ENCODE measurements at places on chromosomes 4 and X.
A peak's percentile ranks its signal among the peaks of the same experiment; 100 is the strongest.

GRCh38 chr4:112973750-112974251, 75.7 kb upstream of the ANK2 start:
- DNase-seq, result no peak

DNA sequence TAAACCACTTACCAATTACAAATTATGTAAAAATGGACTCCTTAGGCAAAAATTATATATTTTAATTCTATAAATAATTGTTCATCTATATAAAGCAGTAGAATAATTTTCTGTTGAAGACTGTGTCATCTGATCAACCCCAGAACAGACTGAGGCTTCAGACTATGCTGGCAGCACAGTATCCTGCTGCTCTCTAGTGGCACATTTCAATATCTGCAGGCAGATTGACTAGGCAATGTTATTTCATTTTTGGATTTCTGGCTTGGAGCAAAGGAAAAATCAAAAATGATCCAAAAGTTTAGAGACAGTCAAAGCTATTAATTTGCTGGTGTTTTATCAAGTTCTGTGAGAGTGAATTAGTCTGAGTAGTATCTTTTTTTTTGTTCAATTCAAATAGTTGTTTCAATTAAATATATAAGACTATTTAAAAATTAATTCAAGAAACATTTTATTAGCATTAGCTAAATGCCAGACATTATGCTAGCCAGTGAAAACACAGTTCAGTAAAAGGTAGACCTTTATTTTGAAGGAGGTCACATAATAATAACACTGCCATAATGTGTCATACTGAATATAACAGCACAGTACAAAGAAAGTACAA, 21.3 kb upstream of the SULT1E1 start:
- no peak for DNase-seq

GRCh38 chr4:82644734-82645126, 82.9 kb upstream of the TMEM150C start:
- DNase-seq, result no peak

- DNase-seq, result no peak
These were observed 9.0 kb downstream of the PDGFC start for GRCh38 chr4:156962528-156962974.

- no peak for DNase-seq
These were observed 255.6 kb downstream of the ASMT start for GRCh38 chrX:1870421-1870820.

DNA sequence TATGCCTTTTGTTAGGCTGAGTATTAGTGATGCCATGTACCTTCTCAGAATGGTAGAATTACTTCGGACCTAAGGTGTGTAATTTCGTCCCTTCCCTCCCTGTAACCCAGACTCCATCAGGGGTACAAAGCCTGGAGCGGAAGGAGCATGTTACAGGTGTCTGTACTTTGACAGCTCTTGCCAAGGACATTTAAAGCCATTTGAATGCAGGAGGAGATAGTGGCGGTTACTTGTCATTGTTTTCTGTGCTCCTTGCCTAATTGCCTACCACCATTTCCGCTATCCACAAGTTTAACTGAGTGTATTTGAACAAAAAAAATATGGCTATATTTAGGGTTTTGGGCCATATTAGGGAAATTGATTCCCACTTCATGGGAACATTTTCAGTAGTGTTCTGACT, 1.8 kb downstream of the FNIP2 start:
- no peak for DNase-seq

DNA sequence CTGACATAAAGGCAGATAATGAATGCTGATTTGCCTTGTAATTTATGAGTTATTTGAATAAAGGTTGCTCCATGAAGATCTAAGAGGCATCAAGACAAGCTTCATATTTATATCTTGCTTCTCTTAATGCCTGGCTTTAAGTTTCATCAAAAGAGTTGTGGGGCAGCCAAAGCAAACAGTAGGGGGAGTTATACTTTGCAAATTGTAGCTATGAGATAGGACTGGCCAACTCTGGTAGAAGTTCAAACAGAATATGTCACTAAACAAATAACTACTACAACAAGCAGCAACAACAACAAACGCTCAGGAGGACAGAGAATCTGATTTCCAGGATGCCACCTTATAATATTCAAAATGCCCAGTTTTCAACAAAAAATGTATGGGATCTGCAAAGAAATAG, 69.1 kb upstream of the PLAC1 start:
- DNase-seq, result no peak

DNA sequence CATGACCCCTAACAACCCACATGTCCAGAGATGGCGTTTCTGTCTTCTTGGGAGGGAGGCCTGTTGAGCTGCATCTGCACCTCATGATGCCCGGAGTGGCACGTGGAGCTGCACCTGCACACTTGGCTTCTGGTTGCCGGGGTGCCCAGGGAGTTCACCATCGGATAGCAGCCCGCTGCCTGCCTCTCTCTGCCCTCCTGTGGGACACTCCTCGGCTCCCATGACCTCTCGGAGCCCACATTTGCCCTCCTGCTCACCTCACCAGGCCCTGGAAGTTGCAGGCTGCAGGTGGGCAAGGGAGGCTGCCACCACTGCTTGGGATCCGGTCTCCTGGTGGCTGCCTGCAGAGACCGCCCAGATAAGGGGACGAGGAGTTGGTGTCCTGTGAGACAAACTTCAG, 74.1 kb downstream of the TRAPPC11 start:
- no peak for DNase-seq

DNA sequence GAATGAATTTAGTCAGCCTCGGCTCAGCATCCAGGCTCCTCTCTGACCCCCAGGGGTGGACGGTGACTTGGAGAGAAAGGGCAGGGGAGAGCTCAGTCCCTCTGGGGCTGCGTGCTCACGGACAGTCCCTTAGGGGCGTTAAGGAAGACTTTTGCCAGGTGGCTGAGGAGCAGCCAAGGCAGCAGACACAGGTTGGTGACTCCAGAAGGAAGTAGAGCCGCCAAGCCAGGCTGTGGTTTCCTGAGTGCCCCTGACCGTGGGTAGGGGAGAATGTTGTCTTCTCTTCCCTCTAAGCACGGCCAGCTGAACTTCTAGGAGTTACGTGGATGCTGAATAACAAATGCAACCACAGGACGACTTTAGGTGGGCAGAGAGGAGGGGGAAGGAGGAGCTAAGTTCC, 91.0 kb upstream of the MTM1 start:
- no peak for DNase-seq

GRCh38 chrX:16100673-16101072, 22.7 kb upstream of the GRPR start:
- DNase-seq, result no peak

DNA sequence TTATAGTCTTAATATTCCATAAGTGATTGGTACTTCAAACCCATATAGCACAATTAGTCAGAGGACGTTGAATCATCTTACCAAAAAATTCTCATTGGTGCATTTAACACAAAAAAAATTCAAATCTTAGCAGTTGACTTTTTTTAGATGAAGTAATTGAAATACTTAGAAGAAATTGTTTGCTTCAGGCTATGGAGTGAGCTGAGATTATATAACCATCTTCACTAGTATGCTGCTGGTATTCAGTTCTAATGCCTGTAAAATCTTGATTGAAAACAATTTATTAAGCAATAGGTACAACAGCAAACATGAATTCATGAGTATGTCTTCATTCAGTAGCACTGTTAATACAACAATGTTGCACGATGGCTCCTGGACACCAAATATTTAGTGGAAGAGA, 250.0 kb downstream of the GPM6A start:
- DNase-seq, result no peak

DNA sequence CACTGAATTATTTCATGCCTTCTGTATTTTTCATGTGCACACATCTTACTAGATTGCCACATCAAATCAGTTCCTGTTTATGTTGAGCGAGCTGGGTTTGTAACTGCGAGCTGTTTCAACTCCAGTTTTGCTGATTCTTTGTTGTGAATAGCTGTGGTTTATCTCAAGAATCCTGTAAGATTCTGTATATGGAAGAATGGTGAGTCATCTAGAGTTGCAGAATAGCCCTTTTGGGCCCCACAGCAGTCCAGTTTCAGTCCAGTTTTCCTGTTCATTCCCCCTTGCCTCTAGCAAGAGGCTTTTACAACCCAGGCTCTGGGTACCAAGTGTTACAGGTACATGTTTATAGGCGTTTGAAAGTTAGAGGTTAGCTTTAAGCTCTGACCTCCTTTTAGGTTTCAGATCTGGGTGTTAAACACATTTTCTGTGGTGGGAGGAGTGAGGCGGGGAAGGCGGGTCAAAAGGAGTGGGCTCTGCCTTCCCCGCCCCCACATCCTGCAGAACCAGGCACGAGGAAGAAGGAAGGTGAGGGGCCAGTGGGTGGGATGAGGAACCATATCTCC, 32.7 kb downstream of the TBC1D14 start:
- peak; percentile 19 for DNase-seq

- no peak for DNase-seq
These were observed 270.8 kb downstream of the PTTG2 start for GRCh38 chr4:38230821-38231563.

DNA sequence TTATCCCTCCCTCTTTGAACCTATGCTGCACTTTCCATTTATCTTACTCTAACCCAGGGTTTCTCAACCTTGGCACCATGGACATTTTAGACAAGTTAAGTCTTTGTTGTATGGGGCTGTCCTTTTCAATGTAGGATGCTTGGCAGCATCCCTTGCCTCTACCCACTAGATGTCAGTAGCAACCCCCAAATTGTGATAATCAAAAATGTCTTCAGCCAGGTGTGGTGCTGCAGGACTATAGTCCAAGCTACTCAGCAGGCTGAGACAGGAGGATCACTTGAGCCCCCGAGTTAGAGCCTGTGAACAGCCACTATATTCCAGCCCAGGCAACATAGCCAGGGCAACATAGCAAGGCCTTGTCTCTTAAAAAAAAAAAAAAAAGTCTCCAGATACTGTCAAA, 7.0 kb downstream of the LRCH2 start:
- no peak for DNase-seq

DNA sequence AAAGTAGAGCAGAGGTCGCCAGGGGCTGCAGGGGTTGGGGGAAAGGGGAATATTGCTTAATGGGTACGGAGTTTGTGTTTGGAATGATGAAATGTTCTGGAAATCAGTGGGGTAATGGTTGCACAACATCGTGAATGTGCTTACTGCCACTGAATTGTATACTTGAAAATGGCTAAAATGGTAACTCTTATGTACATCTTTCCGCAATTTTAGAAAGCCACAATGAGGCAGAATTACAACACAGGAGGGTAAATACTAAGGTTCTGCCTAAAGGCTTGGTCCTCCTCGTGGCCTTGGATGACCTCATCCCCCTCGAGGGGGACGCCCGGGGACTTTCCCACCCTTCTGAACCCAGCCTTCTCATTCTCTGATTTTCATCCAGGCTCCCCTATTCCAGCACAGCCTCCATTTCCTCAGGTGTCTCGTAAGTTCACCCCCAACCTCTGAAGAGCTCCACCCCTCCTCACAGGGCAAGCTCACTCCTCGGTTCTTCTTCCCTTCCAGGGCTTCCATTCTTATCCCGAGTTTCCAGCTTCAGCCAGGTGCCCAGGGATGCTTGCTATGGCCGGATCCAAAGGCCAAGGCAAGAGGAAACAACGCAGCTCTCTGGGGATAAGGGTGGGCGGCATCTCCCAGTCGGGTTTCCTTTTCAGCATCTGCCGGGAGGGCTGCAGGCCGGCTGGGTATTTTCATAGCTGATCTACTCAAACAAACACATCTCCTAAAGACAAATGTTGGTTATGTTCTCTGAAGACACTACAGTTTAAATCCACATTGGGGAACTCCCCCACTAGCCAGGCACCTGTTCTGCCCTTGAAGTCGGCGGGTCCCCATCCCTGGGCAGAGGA, 71.3 kb upstream of the ACSL1 start:
- no peak for DNase-seq

- DNase-seq, result no peak
These were observed 32.3 kb downstream of the SH3RF1 start for GRCh38 chr4:169238445-169238844.

GRCh38 chr4:159922119-159922518, 819.2 kb downstream of the RAPGEF2 start:
- no peak for DNase-seq

GRCh38 chrX:112760697-112761096, 79.9 kb downstream of the AMOT start:
- DNase-seq, result no peak

GRCh38 chr4:8191136-8191747, 7.8 kb upstream of the SH3TC1 start:
- no peak for DNase-seq

DNA sequence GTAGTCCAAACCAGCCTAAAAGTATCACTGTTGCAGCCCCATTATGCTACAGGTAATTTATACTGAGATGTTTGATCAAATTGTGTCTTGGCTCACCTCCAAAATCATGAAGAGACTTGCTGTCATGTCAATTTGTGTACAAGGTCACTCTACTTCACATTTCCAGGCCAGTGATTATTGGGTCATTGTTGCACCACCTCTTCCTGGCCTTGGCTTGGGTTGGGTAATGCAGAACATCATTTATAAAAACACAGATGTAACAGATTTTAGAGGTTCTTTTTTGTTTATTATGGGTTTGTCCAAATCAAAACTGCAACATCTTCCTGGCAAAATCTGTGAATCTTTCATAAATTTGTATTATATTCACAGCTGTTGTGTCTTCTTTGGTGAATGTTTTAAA, 459.5 kb downstream of the ANKRD50 start:
- DNase-seq, result no peak

DNA sequence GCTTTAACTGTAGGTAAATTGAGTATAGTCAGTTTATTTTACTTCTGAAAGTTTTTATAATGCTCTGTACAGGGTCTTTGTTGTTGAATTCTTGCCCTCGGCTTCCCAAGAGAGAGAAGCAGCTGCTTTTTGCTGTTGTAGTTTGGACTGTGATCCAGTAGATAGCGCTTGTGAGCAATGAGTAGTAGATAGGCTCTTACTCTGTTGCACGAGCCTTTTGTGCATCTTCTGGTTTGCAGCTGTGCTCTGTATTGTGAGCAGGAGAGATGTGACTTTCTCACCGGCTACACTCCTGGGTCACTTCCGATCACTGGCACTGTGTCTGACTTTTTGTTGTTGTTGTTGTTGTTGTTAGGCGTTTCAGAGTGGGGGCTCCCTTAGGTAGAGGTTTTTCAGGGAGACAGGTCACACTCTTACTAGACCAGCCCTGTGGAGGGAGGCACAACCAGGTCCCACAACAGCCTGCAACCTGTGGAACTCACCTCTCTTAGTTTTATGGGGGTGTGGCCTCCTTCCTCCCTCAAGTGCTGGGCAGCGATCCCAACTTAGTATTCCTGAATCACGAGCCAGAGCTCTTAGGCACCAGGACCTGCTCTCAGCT, 822.1 kb upstream of the GALNTL6 start:
- no peak for DNase-seq

GRCh38 chr4:118344801-118345200, 8.0 kb downstream of the PRSS12 start:
- DNase-seq, result no peak

GRCh38 chr4:142663828-142664227, 182.3 kb downstream of the INPP4B start:
- no peak for DNase-seq

GRCh38 chr4:88709989-88710388, 12.4 kb upstream of the NAP1L5 start:
- no peak for DNase-seq

GRCh38 chr4:88219099-88219498, 60.7 kb upstream of the ABCG2 start:
- no peak for DNase-seq

- no peak for DNase-seq
These were observed 138.6 kb downstream of the KLHL8 start for GRCh38 chr4:87081826-87082225.

Measured in T-helper 9 cell (primary cell).